Lung microvascular endothelial cell (primary cell): ENCODE measurements at places on chromosomes 4 and X.

GRCh38 chrX:130626521-130626920 lies 224.7 kb downstream of the RBMX2 start:
- DNase-seq: peak; percentile 15

DNA sequence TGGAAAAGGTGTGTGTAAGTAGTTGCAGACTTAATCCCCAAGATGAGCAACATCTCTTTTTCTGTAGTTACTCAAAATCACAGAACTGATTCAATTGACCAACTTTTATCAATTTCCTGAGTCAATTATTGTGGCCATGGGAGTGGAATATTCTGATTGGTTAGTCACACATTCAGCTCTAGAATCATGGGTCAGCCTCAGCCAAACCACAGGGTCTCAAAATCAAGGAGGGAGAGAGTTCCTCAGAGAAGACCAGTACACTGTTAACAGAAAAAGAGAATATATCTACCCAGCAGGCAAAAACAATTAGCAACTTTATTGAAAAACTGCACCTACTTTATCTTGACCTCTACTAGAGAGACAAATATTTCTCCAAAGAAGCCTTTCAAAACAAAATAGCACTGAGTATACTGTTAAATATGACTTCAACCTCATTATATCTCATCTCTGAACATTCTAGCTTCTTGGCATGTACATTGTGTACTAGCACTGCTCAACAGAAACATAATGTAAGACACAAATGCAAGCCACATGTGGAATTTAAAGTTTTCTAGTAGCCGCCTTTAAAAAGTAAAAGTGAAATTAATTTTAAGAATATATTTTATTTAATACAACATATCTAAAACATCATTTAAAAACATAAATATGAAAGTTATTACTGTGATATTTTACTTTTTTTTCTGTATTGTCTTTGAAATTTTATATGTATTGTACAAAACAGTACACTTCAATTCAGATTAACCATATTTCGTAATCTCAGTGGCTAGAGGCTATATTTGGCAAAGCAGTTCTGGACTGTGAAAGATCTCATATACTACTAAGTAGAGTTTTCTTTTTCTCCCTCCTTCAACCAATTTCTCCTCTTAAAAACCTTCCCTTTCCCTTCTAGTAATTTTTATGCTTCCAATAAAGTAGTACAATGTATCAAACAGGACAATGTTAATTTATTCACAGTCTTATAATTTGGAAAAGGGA lies 11.8 kb upstream of the LCORL start:
- no peak for DNase-seq

- DNase-seq: no peak
Measured at GRCh38 chr4:48907706-48908477, 1.3 kb upstream of the OCIAD2 start.

GRCh38 chr4:59960143-59960542 lies 1240.0 kb upstream of the ADGRL3 start:
- no peak for DNase-seq

GRCh38 chrX:66046612-66047235 lies 6.8 kb upstream of the VSIG4 start:
- no peak for DNase-seq

DNA sequence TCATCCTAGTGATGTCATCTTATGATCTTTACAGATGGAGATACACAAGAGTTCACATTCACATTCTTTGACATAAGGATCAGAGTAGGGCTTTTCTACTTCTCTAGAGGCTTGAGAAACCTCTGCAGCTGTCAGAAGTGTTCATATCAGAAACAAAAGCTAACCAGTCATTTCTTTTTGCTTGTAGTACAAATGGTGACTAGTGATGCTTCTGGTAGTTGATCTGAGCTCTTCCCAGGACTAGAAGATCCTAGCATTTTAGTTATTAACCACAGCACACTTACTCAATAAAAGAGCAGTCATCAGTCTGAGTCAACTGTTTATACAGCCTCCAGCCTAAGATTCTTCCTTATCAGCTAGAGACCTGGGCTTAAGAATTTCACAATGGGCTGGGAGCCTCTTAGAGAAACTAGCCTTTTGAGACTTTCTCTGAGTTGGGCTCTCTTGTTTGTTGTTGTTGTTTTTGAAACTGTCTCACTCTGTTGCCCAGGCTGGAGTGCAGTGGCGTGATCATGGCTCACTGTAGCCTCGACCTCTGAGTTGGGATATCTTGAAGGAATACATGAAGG lies 84.1 kb downstream of the TMEM164 start:
- no peak for DNase-seq

DNA sequence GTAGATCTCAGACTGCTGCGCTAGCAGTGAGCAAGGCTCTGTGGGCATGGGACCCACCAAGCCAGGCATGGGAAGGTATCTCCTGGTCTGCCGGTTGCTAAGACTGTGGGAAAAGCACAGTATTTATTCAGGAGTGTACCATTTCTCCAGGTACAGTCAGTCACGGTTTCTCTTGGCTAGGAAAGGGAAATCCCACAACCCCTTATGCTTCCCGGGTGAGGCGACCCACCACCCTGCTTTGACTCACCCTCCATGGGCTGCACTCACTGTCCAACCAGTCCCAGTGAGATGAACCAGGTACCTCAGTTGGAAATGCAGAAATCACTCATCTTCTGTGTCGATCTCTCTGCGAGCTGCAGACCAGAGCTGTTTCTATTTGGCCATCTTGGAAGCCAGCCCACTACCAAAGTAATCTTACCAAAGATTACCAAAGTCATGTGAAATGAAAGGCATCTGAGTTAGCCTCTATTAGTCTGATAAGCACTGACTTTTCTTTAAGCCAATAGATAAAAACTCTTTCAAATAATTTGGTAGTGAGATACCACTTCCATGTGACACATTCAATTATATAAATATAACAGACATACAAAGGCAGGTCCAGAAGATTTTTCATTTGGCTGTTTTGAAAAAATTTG lies 8.5 kb upstream of the HTN1 start:
- no peak for DNase-seq

DNA sequence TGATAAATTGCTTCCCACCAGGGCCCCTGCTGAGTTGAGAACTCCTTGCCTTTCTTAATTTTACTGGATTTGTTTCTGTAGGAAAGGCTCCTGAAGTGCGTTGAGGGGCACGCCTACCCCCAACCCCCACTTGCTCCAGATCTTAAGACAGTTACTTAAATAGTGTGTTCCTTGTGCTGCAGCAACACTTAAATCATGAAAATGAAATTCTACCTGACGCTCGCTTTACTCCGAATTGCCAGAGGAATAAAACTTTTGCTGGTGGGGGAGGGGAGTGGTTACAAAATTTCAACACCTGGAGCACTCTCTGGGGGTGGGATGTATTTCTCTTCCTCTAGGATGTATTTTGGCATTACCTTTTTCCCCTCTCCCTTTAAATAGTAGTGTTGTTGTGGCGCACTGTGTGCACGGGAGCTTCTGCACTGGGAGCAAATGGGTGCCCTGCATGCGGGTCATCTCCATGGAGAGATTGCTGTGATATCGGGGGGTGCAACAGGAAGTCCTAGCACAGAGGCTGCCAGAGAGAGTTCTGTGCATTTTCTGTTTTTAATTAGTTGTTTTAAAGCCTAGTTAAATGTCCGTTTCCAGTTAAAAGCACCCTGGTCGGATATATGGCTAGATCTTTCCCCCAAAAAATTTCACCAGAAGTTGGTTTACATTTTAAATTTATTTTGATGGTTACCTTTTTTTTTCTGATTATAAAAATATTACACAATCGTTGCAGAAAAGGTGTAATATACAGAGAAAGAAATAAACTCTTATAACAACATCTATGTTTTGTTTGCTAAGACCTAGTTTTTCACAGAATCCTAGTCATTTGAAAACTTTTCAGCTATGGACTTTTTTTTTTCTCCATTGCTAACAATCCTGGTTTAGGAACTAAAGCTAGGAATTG lies 207.7 kb downstream of the SOWAHB start:
- DNase-seq: no peak

DNA sequence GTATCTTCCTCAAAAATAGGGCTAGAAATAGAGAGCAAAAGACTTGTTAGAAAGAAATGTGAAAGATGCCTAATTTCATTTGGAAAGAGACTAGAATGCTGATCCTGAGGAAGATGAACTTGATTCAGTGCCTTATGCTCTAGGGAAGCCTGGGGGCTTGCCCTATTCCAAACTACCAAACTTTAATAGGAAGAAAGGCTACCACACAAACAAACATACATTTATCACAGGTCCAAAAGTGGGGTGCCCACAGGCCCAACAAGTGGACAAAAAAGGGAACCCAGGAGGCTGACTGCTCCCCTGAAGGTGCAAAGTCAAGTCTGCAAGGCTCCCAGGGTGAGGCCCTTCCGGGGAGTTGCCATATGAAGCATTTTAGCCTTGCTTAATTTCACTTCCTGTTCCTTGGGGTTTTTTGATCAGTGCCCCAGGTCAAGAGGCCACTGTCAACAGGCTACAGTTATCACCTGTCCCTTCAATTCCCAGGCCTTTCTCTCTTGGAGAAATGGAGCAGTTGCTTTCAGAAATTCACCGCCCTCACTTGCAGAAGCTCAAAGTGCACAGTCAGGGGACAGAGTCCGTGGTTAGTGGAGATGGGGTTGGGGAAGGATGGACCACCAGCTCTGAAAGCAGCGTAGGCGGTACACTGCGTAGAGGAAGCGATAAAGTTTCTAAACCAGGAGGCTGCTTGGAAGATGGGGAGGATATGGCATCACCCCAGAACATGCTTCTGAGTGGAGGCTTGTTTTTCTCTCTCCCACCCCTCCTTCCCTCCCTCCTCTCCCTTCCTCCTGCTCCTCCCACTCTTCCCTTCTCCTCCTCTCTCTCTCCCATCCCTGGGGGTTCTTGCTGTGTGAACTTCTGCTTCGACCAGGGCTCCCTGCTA lies 36.4 kb downstream of the TMEM154 start:
- DNase-seq: no peak

GRCh38 chr4:144729175-144729574 lies 83.2 kb downstream of the HHIP start:
- no peak for DNase-seq

DNA sequence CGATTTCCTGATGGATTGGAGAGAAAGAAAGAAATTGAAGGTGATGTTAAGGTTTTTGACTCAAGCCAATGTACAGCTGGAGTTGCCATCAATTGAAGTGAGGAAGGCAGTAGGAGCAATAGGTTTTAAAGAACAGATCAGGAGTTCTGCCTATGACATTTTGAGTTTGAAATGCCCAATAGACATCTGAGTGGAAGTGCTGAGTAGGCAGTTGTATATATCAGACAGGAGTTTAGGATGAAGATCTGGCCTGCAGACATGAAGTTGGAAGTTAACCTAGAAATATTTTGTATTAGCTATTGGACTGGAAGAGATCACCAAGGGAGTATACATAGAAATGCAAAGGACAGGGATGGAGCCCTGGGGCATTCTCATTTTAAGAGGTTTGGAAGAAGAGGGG lies 12.9 kb upstream of the TMSB15B start:
- DNase-seq: no peak

- DNase-seq: no peak
Measured at GRCh38 chrX:12241026-12241425, 102.8 kb downstream of the FRMPD4 start.

GRCh38 chr4:100098681-100099080 lies 91.6 kb downstream of the DDIT4L start:
- DNase-seq: no peak

DNA sequence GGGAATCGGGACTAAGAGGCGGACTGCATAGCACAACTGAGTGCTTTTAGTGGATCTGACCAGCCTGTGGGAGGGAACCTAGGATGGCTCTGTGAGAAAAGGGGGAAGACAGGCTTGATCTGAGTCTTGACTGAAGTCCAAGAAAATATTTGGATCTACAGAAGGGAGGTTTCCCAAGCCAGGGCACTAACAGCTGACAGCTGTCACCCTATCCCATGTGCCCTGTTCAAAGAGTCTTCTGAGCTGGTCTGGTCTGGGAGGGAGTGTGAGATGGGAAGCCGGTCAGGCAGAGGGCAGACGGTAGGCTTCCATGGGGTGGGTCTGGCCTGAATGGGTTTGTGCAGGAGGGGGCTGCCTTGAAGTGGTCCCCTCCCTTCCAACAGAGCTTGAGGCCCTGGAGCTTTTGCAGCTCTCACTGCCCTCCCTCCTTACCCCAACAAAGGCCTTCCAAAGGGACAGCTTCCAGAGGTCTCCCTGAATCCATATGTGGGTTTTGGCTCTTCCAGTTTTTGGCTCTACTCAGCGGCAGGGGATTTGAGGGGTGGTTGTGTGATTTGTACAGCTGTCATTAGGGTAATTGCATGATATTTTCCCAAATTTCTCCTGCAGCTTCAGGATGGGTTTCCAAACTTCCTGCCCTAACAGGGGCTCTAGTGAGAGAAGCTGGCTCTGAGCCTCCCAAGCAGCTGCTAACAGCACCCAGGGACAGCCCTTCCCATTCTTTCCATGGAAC lies 643.7 kb downstream of the BCOR start:
- DNase-seq: no peak

- DNase-seq: no peak
Measured at GRCh38 chr4:114549638-114550037, 49.0 kb upstream of the UGT8 start.

DNA sequence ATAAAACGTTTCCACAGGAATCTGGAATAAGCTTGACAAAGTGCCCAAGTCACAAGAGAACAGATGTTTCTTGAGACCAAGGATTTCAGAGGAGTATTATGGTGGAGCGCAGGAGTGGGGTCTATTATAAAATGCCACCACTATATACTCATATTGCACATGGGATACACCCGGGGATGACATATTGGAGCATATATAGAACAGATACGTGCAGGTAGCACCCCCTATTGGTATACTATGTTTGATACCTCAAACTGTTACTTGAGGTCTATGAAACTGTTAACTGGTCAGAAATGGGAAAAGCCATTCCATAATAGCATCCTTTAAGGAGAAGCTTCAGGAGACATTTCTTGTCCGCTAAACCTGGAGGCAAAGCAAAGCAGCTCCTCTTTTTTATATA lies 86.0 kb downstream of the PCYT1B start:
- peak; percentile 50 for DNase-seq

GRCh38 chr4:101791182-101791558 lies 640 bp downstream of the BANK1 start:
- no peak for DNase-seq

DNA sequence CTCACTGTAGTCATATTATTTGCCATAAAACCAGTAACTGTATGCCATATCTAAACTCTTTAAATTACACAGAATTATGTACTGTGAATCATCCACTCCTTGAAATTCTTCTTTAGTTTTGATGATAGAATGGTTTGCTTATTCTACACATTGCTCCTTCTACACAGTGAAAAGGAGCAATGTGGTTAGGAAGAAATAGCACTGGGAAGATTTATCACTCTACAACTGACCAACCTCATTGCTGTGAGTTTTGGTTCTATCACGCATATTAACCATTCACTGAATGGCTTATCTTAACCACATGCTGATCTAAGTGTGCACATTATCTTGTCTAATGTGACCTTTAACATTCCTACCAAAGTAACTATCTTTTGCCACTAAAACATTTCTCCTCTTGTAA lies 415.7 kb upstream of the NDST4 start:
- DNase-seq: no peak

GRCh38 chr4:184648313-184649025 lies 778 bp downstream of the CASP3 start:
- DNase-seq: peak; percentile 74

- peak; percentile 8 for DNase-seq
Measured at GRCh38 chr4:138639018-138639741, 376.4 kb upstream of the NOCT start.
